ENCODE measurements at places on chromosomes 11 and 22.

- DNase-seq, result no peak
Measured at GRCh38 chr22:30575859-30576258, 1.4 kb upstream of the GAL3ST1 start.

- no peak for DNase-seq
Measured at GRCh38 chr11:111605681-111606080, 3.4 kb downstream of the SIK2 start.

GRCh38 chr11:62747475-62748160 lies 6.3 kb downstream of the ZBTB3 start:
- no peak for DNase-seq

GRCh38 chr22:37196539-37197450 lies 8.7 kb upstream of the C1QTNF6 start:
- no peak for DNase-seq

DNA sequence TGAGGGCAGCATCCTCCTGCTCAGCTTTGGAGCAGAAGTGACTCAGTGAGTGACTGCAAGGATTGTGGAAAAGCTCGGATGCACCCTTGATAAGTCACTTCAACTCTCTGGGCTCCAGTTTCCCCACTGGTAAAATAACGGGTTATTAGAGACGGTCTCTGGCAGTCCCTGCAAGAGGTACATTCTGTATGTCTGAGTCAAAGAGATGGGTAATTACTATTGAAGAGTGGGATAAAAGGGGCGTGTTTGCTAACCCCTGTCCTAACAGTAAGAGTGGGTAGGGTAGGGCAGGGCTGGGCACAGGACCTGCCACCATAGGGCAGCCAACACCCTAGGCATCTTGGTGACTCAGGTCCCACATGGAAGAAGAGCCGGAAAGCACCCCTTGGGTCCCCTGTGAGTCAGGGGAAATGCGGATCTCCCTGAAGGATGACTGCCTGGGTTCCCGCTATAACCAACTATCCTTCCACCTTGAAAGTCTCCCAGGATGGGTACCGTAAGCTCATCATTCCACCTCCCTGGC lies 7.3 kb upstream of the AHNAK start:
- no peak for DNase-seq

- no peak for DNase-seq
Measured at GRCh38 chr11:57237204-57237681, at the start of gene APLNR. APLNR (minus strand) TSS chr11:57237250; CDS start chr11:57237004, 246 bp downstream.

DNA sequence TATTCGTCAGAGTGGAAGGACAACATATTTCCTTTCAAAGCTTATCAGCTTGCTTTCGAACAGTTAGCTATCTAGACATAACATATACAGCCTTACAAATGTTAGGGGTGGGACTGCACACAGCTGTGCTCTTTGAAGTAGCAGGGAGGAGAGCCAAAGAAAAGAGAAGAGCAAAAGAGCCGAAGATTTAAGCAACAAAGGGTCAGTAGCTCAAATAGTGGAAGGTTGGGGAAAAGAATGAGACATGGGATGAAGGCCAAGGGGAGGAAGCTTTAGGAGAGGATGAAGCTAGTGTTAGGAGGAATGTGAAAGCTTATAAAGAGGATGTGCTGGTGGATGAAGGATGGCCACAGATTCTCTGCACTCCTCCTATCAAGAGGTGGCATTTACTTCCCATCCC lies 31.8 kb upstream of the IGSF22 start:
- no peak for DNase-seq

GRCh38 chr22:43978558-43978957 lies 23.3 kb downstream of the SAMM50 start:
- no peak for DNase-seq

DNA sequence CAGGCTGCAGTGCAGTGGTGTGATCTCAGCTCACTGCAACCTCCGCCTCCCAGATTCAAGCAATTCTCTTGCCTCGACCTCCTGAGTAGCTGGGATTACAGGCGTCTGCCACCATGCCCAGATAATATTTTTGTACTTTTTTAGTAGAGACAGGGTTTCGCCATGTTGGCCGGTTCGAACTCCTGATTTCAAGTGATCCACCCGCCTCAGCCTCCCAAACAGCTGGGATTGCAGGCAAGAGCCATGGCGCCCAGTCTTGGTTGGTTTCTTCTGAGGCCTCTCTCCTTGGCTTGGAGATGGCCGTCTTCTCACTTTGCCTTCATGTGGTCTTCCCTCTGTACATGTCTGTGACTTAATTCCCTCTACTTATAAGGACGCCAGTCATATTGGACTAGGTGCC lies 254.6 kb downstream of the BUD13 start:
- no peak for DNase-seq

DNA sequence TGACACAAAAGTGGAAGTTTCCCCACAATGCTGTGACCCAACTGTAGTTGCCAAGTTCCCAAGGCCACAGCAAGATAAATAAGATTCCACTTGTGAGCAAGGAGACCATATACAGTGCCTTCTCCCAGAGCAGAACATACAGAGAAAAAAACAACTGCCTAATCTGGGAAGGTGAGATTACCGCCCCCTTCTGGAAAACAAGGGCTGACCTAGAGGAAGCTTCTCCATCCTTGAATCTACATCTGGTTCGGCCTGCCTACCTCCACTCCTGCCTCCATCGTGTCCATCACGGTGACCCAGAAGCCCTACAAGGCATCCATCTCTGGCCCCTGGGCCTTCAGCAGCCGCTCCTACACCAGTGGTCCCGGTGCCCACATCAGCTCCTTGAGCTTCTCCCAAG lies 6.1 kb upstream of the RNASEH2C start:
- DNase-seq, result no peak

DNA sequence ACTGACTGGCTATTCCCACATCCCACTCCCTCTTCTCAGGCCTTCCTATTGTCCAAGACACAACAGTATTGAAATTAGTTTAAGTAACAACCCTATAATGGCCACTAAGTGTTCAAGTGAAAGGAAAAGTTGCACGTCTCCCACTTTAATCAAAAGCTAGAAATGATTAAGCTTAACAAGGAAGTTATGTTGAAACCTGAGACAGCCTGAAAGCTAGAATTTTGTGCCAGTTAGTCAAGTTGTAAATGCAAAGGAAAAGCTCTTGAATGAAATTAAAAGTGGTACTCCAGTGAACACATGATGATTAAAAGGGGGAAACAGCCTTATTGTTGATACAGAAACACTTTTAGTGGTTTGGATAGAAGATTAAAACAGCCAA lies 332.7 kb downstream of the CASP12 start:
- DNase-seq, result no peak

DNA sequence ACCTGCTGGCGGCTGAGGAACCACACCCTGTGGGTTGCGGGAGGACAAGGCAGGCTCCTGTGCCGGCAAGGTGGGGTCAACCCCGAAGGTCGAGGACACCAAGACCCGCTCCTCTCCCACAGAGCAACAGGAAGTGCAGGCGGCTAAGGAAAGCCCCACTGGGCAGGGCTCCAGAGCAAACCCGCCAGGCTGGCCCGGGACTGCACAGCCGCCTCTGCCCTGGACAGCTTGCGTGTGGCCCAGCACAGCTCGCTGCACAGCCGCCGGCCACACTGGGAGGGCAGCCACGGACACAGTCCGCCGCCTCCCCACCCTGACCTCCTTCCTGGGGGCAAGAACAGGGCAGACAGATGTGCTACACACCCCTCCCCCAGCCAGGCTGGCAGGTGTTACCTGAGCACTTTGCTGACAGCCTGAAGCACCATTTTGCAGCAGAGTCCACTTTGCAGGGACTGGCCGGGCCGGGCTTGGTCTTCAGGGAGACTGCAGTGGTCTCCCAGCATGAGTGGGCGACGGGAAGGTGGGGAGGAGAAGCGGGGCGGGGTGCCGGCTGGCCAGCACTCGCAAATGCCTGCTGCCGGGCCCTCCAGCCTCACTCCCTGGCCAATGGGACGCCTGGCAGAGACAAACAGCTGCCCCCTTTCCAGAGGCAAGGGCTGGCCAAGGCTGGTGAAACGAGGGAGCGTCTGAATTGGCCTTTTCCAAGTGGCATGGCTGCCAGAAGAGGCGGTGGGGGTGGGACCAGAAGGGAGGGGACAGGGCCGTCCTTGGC lies at the start of gene MOB2:
MOB2 (minus strand) TSS at position 726 of the 772 bp plus-strand sequence; CDS start at position 503, 223 bp downstream.
- DNase-seq, result no peak

DNA sequence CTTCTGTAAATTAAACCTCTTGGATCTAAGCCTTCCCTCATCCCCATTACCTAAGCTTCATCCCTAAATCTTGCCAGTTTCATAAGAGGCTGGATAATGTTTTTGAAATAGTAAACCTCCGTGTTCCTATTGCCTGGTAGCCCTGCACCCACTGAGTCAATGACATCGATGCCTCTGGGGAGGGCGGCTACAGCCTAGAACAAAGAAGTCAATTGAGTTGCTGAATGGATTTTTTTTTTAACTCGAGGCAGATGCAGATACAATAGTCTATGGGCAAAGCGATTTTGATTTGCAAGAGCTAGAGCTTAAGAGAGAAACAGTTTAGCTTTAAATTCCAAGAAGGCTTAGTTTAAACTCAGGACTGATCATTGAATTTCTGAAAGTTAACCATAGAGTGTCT lies 121.3 kb downstream of the NECTIN1 start:
- no peak for DNase-seq

DNA sequence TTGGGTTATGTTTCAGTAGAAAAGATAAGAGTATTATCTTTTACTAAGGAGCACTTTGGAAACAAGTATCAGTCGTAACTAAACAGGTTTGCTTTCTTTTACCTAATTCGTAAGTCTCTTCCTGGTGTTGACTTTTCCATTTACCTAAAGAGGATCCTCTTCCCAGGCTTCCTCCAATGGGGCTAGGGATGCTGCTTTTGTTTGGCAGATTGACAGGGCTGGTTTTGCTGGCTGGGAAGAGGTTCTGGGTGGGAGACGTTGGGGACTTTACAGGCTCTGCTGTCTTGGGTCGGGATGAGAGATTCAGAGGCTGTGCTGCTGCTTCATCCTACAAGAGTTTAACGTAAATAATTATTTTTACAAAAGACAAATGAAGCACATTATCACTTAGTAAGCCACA lies 306.7 kb downstream of the SOX6 start:
- no peak for DNase-seq

- DNase-seq, result no peak
Measured at GRCh38 chr22:21803811-21804249, 63.6 kb downstream of the MAPK1 start.

DNA sequence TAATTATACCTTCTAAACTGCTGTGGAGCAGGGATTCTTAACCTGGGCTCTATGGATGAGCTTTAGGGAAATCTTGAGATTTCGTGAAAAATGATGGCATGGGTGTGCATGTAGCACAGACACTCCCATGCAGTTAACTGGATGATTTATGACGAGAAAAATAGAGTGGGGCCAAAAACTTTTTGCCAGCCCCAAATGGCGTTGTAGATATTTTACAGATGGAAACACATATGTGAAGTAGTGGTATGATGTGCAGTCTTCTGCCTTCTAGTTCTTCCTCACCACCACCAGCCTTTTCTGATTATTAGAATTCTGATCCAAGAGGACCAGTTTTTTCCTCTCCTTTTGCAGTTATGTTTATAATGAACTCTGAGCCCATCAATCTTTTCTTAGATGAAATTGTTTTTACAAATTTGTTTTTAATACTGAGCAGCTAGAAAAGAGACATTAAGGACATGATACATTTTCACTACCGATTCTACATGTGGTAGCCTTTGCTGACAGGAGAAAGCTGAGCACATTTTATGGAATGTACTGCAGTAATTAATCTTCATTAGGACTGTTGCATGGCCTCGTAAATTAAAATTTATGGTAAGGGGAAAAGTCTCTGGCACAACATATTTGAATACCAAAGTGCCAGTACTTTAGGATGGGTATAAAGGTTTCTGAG lies 261.4 kb downstream of the DDX10 start:
- no peak for DNase-seq

DNA sequence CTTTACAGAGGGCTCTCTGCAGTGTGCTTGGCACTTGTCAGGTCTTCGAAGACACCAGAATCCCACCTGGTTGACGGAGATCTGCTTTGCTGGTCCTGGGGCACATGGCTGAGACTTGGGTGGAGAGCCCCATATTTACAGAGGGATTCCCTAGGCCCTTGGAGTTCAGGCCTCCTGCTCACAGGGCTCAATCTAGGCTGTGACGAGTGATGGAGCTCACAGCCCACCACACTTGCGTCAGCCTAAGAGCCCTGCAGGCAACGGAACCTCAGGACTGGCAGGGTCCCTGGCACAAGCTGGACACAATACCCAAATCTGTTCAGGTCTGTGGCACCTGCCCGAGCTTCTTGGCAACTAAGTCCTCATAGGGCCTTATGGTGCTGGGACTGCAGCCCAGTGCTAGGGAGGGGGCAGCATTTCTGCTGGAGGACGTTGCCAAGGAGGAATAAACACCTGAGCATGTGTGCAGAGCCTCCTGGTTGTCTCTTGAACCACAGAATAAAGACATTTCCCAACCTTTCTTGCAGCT lies 59.1 kb downstream of the KCNC1 start:
- no peak for DNase-seq

DNA sequence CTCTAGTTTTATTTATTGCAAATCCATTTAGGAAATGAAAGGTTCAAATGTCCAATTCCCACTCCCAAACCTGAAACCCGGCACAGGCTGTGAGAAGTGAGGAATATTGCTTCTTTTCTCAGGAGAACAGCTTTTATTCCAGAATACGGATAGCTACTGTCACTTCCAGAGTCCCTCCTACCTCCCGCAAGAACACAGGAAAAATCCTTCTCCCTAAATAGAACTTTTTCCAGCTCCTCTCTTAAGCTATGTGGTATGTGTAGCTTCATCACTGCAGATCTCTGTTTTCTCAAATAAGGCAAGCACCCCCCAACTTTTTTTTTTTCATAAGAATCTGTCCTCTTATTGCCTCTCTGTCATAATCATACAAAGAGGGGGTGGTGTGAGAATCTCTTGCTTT lies 126.8 kb downstream of the LARGE1 start:
- DNase-seq, result no peak

- no peak for DNase-seq
Measured at GRCh38 chr22:19811811-19812771, 42.6 kb downstream of the GNB1L start.

DNA sequence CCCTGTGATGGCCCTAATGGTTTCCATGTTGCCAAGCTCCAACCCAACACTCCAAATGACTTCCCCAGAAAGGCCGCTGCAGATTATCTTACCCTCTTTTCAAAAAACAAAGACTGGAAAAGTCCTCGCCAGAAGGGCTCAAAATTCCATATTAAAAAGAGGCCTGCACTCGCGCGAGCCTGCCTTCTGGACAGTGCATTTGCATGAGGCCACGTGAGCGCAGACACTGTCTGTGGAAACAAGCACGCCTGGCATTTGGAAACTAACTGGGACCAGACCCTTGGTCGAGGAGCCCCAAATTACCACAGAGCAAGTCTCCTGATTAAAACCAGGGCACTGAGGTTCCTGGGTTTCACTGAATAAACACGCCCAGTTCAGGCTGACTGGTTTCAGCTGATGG lies 42.9 kb downstream of the ABTB2 start:
- DNase-seq, result no peak

- DNase-seq, result no peak
Measured at GRCh38 chr22:47765757-47766156, 1003.3 kb downstream of the TBC1D22A start.

GRCh38 chr11:45518141-45518832 lies 147.1 kb downstream of the CHST1 start:
- no peak for DNase-seq
